ENCODE measurements at places on chromosomes 13 and 19.

DNA sequence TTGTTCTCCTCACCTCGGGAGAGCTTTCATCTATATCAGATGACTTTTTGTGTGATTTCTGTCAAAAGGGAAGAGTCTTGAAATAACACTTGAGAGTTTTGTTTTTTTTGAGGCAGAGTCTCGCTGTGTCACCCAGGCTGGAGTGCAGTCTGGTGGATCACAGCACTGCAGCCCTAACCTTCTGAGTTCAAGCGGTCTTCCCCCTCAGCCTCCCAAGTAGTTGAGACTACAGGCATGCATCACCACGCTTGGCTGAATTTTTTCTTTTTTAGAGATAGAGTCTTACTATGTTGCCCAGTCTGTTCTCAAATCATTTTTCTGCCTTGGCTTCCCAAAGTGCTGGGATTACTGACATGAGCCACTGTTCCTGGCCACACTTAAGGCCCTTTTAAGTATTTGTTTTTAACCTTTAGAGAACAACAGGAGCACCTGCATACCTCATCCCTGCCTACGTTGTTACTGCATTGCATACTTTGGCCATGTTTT, 11.4 kb downstream of the NDFIP2 start:
- no peak for DNase-seq

- DNase-seq: no peak
Measured at GRCh38 chr13:98994896-98995295, 17.0 kb upstream of the DOCK9 start.

GRCh38 chr19:17220207-17220758, 5.1 kb downstream of the USE1 start:
- DNase-seq: no peak

DNA sequence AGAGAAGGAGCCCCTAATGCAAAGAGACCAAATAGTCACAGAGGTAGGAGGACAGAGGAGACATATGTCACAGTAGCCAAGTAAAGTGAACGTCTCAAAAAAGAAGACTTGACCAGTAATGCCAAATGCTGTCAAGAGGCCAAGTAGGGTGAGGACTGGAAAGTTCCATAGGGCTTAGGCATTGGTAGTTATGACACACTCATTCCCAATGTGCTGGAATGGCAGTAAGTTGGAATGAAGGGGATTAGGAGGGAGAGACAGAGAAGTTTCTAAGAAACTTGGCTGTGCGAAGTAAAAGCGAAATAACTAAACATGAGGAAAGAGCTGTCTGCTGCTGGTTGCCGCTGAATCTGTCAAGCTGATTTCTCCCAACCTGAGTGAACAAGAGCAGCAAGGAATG, 14.9 kb upstream of the FRY start:
- DNase-seq: no peak

- DNase-seq: no peak
Measured at GRCh38 chr19:45419396-45419795, 4.3 kb downstream of the ERCC1 start.

GRCh38 chr19:50906217-50906616, 5.0 kb downstream of the KLK4 start:
- no peak for DNase-seq

- no peak for DNase-seq
Measured at GRCh38 chr13:67063036-67063435, 167.1 kb downstream of the PCDH9 start.

- DNase-seq: no peak
Measured at GRCh38 chr13:33472446-33472845, 186.9 kb upstream of the STARD13 start.

- no peak for DNase-seq
Measured at GRCh38 chr13:37934339-37935191, 65.0 kb upstream of the TRPC4 start.

GRCh38 chr19:50669302-50670101, 20.3 kb downstream of the C19orf81 start:
- DNase-seq: no peak

Data from NCI-H1048 (cell line).